ENCODE measurements at places on chromosomes 6 and 20.

- DNase-seq, result no peak
These were observed 216.9 kb downstream of the EYA2 start for GRCh38 chr20:47111576-47111975.

DNA sequence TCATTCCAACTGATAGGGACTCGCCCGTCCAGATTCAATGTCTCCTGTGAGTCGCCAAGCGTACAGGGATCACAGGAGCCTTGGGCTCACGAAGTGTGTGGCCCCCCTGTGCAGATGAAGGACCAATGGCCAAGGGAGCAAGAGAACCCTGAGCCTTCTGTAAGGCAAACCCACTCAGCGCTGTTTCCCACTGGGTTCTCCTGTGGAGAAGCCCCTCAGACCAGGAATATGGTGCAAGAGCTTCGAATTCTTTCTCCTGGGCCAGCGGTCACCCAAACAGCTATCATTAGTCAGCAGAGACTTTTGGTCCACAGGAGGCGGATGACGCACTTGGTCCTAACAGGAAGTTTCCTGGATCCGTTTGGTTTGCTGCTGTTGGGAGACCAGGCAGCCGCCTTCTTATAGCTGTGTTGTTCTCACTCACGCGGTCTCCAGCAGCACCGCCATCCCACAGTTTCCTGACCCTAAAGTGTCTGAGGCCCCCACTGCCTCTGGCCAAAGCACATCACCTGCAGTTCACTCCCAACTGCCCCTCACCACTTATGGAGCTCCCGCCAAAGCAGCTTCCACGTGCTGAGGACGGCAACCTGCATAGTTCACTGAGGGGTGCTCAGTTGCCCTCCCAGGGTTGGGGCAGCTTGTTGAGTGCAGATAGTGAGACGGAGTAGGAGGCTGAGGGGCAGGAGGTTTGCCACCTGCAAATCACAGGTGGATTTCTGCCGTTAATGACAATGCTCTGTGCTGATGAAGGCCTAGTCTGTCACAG is 268.6 kb downstream of the ERMARD start:
- no peak for DNase-seq

DNA sequence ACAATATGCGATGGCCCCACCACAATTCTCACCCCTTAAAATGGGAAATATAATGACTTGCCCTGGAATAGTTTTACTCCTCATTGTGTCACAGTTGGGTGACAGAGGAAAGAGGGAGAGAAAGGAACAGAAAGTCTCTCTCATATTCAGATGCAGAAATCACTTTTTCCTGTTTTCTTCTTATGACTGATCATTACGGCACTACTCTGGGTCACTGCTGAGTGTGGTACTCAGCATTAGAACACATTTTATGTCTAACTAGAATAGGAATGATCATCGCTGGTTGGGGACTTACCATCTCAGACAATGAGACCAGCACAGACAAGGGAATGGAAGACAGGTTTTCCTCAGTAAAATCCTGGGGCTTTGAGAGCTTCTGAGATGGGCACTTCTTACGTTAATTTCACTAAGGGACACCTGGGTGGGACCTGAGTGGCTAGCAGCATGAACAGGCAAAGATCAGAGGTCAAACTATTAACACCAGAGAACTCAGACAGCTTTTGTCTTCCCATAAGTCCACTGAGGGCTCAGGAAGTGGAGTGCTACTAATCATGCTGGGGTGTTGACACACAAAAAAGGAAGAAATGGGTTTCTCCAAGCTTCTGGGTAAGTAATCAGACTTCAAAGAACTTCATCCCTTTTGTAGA is 54.9 kb upstream of the ARHGAP18 start:
- no peak for DNase-seq

GRCh38 chr20:2335096-2335870 is 39.5 kb downstream of the TGM3 start:
- DNase-seq, result no peak

DNA sequence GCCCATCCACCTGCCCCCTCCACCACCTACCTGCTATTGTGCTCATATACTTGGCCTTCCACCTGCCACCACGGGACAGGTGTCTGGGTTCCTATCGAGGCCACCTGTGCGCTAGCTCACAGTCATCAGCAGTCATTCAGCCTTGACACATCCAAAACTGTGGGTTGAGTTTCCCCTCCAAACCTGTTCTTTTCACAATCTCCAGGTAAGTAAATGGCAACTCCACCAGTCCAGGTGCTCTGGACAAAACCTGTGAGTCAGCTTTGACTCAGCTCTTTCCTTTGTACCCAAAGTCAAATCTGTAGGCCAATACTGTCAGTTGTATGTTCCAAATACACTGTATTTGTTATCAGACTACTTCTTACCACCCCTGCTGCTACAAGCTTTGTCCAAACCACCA is 52.6 kb downstream of the SPTLC3 start:
- no peak for DNase-seq

DNA sequence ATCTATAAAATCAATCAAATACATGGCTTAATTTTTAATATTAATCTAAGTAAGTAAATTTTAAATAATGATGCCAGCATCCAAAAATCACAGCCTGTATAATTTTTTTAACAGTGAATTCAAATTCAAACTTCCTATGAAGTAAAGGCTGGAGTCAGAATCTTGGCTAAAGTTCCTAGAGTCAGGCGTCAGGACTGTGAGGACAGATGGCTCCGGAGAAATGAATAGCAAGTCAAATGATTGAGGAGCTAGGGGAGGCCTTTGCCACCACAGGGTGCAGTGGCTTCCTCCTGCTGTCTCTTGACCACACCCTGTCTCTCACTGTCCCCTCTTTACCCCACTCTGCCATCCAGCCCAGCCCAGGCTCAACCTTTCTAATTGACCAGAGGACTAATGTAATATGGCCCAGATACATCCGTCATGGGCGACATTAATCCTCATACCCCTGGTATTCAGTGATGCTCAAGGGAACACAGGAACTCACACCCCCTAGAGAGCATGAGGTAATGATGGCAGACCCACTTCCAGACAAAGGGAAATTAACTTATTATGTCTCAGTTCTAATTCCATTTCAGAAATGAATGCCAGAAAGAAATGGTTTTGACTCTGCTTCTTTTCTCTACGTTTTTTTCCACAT is 53.4 kb downstream of the OPRM1 start:
- no peak for DNase-seq

DNA sequence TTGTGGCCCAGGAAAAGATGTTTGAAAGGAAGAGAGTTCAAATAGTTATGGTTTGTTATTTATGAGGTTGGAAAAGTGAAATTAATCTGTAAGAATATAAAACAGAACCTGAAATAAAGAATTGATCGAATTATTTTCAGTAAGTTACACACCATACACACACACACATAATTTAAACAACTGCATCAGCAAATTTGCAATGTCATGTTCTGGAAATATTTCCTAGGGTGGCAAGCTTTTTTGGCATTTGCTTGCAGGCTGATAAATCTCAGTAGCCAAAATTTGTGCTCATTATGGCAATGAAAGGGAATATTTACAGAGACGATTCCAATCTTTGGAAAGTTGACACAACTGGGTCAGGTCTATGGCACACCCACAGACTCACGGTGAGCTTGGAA is 9.5 kb downstream of the CITED2 start:
- no peak for DNase-seq

GRCh38 chr6:157300436-157300835 is 22.9 kb downstream of the TMEM242 start:
- no peak for DNase-seq

DNA sequence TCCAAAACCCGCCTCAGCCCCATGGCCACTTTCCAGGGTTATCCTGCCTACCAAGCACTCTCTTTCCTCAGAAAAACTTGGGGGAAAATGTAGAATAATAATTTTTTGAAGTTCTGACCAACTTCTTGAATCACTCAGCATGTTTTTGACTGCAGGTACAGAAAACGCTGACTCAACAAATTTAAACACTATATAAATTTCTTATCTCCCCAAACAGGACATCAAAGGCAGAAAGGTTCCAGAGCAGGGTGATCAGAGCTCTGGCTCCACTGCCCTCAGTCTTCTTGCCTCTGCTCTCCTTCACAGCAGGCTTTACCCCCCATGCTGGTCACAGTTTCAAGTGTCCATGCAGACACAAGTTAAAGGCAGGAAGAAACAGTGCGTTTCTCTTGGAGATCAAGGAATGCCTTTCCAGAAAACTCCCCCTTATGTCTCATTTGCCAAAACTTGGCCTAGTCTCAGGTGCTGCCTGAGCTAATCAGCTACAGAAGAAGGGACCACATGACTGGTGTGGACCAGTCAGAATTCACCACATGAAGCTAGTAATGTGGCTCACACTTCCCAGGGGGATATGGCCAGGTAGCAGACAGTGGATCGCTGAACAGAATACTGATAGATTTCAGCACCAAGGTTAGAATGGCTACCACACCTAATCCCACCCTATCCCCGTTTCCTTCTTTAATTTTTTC is 24.4 kb upstream of the SLC17A3 start:
- no peak for DNase-seq

GRCh38 chr6:30884521-30885480 is 482 bp downstream of the DDR1 start:
- no peak for DNase-seq

GRCh38 chr20:51058017-51058416 is 35.1 kb upstream of the KCNG1 start:
- no peak for DNase-seq

DNA sequence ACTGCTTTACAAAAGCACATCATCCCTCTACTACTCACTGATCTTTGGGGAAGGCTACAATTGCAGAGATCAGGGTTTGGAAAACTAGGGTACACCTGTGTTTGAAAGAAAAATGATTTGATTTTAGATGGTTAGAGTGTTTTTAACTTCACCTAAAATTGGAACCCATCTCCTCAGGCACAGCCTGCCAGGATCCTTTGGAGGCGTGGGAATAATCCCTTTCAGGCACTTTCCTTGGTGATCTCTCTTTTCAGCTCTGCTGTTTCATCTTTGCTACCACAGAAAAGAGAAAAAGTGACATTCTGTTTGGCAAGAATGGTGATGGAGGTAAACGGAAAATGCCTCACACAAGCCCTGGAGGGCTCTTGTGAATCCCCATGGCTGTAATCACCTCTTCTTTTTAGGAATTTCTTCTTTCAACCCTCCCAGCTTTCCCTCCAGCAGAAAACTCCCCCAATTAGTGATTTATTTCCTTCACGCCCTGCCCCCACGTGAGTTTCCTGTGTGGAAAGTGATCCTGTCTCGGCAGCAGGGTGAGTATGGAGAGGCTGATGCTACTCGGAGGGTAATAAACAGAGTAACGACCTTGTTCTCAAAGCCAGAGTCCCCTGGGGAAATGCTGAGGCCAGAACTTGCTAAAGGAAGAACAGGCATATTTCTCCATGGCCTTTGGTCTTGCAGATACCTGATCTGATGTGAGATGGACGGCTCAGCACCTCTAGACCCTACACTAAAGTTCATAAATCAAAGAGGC is 9.2 kb downstream of the KCNG1 start:
- no peak for DNase-seq

GRCh38 chr6:7073821-7074525 is 33.8 kb upstream of the RREB1 start:
- no peak for DNase-seq

DNA sequence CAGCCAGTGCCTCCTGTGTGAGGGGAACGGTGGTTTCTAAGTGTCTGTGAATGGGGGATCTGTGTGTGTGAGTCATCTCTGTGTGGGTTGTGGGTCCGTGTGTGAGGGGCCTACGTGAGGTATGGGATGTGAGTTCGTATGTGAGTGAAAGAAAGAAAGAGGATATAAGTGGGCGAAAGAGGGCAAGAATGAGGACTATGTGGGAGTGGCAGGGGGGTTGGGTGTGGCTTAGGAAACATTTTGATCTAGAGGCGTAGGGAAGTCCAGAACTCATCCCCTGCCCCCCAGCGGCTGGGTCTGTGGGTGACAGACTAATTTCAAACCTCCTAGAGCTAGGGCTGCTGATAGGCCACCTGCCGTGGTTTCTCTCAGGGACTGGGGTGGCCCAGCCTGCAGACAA is 35.5 kb downstream of the DHX35 start:
- no peak for DNase-seq

- no peak for DNase-seq
These were observed 37.6 kb downstream of the ANKS1A start for GRCh38 chr6:34926655-34927054.

DNA sequence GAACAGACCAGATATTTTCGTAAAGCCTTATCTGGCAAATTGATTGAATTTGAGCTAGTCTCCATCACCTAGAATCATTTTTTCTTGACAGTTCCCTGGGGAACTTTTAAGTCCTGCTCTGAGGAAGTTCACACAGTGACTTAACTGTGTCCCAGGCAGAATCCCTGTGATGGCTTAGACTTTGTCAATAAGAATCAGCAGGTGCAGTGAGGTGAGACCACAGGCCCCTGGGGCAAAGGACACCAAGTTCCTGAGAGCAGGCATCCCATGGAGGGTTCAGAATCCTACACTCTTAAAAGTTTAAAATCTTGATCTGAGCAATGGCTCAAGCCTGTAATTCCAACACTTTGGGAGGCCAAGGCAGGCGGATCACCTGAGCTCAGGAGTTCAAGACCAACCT is 13.0 kb downstream of the KIF16B start:
- DNase-seq, result no peak

GRCh38 chr6:90872981-90873380 is 286.1 kb upstream of the MAP3K7 start:
- no peak for DNase-seq

DNA sequence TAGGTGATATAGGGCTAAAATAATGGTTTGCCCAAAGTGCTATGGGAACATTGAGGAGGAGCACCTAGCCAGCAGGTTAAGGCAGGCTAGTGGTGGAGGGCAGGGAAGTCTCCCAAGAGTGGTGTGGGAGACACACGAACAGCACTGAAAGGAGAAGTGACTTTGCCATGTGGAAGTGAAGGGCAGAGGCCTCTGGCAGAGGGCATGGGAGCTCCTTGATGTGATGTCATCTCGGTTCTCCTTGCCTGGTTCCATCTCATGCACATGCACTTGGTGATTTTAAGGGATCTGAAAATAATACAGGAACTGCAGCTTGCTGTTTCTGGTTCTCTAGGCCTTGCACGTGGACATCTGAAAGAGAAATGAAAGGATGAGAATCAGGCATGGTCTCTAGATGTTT is 4.7 kb upstream of the MAP3K4 start:
- DNase-seq, result no peak

DNA sequence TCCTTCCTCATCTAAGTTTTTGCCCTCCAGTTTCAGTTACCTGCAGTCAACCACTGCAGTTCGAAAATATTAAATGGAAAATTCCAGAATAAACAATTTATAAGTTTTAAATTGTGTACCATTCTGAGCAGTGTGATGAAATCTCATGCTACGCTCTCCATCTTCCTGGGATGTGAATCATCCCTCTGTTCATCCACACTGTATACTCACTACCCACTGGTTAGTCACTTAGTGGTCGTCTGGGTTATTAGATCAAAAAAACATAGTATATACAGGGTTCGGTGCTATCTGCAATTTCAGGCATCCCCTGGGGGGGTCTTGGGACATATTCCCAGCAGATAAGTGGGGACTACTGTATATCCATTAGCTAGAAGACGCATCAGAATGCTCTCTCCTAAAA is 151.9 kb upstream of the SLC22A16 start:
- DNase-seq, result no peak

- no peak for DNase-seq
These were observed 206.8 kb downstream of the SIM1 start for GRCh38 chr6:100257793-100258395.

GRCh38 chr6:82651845-82652335 is 288.3 kb downstream of the TPBG start:
- no peak for DNase-seq

All from NCI-H187 (cell line).